ENCODE measurements at places on chromosomes 1 and 21.
A peak's percentile ranks its signal among the peaks of the same experiment; 100 is the strongest.

- DNase-seq, result peak; percentile 55
Observed at GRCh38 chr1:62082456-62083363, 111.9 kb upstream of the L1TD1 start.

- DNase-seq, result no peak
Observed at GRCh38 chr1:200154069-200154767, 126.7 kb downstream of the NR5A2 start.

GRCh38 chr1:117600966-117601365 lies 4.9 kb upstream of the TENT5C start:
- no peak for DNase-seq

DNA sequence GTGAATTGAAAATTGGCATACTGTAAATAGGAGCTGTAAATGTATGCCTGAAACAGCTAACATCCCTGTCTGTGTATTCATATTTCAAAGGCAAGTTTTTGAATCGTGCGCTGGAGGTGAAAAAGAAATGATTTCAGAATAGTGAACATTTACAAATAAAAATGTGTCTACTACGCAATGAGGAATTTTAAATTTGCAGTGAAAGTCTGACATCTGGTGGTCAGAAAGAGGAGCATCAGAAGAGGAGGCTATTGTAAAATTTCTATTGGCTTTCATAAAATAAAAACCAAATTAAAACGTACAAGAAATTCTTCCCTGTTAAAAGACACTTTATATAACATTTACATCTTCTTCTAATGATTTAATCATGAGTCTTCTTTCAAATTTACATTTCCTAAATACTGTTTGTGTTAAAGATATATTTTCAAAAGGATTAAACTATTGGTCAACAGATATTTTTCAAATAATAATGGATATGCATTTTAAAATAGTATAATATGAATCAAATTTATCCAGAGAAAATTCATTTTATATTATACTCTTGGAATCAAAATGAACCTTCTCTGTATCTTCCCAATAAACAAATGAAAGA lies 113.7 kb upstream of the RRP15 start:
- peak; percentile 68 for DNase-seq

DNA sequence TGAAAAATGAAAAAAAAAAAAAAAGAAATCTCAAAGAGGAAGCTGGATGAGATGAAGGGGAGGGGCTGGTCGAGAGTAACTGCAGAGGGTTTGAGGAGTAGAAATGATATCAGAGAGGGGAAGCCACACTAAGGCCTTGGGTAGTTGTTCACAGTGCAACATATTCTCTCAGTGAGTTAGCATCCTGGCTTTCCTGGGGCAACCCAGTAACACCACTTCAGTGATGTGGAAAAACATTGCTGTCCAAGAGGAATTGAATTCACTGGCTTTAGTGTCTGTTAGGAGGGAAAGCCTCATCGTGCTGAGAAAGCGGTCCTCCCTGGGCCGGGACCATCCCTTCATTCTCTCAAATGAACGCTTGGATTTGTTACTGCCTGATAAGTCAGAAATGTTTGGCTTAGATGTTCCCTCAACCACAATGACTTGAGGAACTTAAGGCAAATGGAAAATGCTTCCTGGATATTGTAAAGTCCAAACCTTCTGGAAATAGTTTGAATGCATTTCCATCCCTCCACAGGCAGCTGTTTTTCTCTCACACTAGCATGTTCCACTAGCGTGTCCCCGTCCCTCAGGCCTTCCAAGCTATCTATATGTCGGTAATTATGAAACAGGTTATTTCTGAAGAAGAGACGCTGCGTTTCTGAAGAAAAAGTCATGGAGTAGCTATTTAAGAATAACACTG lies 12.2 kb downstream of the TGFB2 start:
- DNase-seq, result no peak

DNA sequence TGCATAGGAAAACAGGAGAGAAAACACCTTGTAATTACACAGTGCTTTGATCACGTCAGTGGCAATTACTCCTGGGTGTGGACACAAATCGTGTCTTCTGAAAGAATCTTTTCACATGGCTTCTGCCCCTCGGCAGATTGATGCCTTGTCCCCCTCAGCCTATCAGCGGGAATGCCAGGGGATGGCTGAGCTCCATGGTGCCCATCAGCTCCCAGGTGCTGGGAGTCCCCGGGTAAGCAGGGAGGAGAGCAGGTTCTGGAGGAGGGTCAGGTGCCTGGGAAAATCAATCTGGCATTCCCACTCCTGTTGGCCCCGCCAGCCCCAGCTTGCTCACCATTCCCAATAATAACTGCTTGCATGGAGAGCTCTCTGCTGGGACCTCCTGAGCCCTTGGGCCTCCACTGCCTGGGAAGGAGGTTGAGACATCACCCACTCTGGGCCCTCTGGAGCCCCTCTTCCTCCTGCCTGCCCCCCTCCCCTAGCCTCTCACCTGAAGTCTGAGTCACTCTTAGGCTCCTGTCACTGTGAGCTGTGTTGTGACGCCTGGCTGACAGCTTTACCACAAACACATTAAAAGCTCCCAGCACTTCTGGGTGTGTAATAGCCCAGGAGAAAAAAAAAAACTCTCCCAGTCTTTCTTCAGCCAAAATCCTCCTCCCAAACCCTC lies 4.9 kb downstream of the CAMK2N1 start:
- DNase-seq, result no peak

- no peak for DNase-seq
Observed at GRCh38 chr1:157597959-157598667, at the start of gene FCRL4. Gene FCRL4, minus strand, starts transcription at chr1:157598085. Its CDS starts 141 bp downstream, at chr1:157597944.

DNA sequence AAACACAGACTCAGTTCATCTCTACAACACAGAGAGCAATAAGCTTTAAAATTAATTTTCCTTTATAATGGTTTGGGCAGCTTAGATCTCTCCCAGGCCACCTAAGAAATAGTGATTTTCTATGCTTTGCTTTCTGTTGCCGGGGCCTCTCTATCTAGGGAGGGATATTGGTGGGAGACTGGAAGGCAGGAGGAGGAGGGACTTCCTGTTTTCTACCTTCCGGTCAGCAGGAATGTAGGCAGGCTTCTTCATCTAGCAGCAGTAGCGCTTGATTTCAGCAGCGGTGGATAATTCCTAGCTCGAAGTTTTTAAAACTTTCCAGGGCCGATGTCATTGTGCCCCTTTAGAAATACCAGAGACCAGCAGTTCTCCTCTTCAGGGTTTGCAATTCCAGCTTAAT lies 5.1 kb upstream of the DESI2 start:
- no peak for DNase-seq

DNA sequence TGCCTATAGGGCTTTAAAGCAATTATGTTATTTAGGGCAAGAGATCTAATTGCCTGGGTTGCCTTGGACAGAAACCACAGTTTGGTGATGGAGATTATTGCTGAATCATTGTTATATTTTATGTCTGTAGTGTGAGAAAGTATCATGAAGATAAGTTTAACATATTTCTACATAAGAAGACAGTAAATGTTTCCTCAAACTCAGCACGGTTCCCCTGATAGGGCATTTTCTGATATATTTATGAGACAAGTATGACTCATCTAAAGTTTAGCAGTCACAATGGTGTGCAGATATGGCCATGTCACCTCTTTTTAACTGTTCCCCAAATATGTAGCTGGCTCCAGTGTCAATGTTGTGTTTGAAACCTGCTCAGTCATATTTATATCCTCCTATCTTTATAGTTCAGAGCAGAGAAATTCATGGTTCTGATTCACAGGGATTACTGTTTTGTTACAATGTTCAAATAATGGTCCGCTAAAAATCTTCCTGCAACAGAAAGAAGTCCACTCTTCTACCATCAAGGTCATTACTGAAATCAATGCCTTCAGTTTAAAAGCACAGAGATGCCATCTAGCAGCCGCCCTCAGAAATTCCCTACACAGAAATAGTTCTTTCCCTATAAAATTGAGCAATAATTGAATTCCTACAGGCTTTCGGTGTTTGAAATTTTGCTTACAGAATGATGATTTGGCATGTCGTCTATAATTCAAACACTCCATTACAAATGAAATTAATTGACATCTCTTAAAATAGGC lies 3.7 kb downstream of the OLFM3 start:
- DNase-seq, result no peak

GRCh38 chr1:112614460-112615065 lies 4.4 kb downstream of the ST7L start:
- DNase-seq, result peak; percentile 49

- peak; percentile 29 for DNase-seq
Observed at GRCh38 chr1:23854568-23854967, 13.5 kb downstream of the FUCA1 start.

DNA sequence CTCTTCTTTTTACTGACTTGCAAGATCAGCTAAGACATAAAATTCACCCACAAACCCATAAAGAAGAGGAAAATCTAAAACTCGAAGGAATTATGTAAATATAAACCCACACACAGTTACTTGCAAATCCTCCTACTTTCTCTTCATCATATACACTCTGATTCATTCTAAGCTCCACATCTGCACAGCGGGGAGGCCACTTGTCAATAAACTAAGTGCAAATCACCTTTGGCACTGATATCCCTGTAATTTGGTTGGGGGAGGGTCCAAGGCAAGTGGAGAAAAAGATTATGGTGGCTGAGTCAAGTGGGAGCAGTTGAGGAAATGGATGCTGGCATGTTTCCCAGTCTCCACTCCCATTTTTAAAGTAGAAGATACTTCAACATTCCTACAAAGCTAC lies 596.5 kb downstream of the MATN1 start:
- no peak for DNase-seq

GRCh38 chr1:33517596-33518250 lies 45.3 kb downstream of the ZSCAN20 start:
- DNase-seq, result no peak

DNA sequence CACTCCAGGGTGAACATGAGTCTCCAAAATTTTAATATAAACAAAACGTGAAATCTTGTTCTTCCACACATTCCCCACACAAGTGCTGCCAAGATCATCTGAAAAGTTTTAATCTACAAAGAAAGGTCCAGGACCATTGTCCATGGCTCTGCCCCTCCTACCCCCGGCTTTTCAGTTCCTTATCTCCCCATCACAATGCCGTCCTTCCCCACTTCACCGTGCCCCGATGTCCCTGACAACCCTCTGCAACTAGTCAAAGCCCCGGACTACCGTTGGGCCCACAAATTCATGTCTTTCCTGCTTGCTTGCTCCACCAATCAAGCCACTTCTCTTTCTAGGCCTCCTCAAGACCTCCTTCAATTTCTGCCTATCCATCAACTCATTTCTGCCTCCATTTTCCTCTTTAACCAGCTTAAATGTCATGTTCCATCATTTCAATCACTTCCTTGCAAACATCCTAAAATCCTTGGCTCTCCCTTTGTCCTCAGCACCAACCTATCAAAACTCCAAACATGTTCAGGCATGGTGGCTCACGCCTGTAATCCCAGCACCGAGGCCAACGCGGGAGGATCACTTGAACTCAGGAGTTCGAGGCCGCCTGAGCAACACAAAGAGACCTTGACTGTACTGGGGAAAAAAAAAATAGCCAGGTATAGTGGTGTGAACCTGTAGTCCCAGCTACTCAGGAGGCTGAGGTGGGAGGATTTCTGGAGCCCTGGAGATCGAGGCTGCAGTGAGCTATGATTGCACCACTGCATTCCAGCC lies 14.0 kb upstream of the BMP8B start:
- DNase-seq, result no peak

GRCh38 chr1:36369061-36369861 lies 16.5 kb downstream of the STK40 start:
- DNase-seq, result peak; percentile 76

DNA sequence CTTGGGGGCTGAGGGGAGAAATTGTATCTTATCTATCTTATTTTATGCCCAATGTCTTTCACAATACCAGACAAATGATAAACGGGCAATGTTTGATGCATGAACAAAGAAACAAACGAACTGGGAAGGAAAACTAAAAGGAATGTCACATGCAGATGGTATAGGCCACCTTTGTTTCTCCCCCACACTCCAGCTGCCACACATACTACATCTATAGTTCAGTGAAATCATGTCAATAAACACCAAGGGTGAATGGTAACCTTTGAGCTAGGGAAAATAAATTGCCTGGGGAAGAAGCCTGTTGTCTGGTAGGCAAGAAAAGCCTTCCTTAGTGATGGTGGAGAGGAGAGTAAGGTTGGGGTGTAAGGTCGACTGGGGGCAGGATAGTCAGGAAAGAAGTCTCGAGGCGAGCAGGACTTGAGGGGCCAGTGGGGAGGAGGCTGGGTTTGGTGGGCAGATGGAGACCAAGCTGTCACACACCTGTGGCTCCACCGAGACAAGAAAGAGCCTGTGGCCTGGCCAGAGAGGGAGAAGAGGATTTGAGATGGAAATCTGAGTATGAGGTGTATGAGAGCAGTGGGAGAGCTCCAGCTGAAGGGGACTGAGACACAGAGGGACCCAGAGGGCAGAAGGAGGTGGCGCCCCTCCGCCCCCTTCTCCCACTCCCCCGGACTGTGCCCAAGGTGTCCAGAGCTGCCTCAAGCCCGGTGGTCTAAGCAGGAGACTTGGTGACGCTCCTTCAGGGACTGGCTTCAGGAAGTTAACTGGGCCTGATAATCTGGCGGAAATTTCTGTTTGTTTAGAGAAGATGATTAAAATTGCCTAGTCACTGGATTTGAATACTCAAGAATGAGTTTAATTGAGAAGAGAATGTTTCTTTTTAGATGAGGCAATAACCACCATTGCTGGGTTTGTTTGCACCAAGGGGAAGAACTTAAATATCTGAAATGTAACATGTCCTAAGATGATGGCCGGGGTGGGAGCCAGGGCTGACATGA lies 37.3 kb downstream of the ATF3 start:
- DNase-seq, result no peak

GRCh38 chr1:42201986-42202385 lies 37.4 kb upstream of the GUCA2A start:
- no peak for DNase-seq

DNA sequence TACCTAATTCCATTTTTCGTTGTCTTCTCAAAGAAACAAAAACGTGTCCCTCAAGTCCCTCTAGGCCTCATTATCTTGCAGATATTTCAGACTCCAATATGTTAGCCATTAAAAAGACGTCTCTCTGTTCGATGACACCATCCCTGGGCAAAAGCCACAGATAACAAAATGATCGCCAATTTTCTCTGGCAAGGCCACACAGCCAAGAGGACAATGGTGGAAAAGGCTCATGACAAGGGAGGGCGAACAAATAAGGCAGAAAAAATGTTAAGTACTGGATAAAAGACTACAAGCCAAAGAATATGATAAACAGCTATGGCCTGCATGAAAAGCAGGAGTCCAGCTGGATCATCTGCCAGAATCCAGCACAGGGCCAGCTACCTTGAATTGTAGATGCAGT lies 82.9 kb downstream of the TBX15 start:
- no peak for DNase-seq

- DNase-seq, result peak; percentile 13
Observed at GRCh38 chr1:180173952-180174351, 19.3 kb downstream of the QSOX1 start.
